ENCODE measurements at places on chromosomes 2 and 18. TPM values are rescaled to one million over a fixed set of nuclear protein-coding genes. Genes with fewer than 3 reads are reported as not detected.

GRCh38 chr18:12628706-12629702, 28.9 kb downstream of the SPIRE1 start:
- no peak for DNase-seq

- DNase-seq, result no peak
Measured at GRCh38 chr2:161207941-161208340, 47.7 kb downstream of the TANK start.

DNA sequence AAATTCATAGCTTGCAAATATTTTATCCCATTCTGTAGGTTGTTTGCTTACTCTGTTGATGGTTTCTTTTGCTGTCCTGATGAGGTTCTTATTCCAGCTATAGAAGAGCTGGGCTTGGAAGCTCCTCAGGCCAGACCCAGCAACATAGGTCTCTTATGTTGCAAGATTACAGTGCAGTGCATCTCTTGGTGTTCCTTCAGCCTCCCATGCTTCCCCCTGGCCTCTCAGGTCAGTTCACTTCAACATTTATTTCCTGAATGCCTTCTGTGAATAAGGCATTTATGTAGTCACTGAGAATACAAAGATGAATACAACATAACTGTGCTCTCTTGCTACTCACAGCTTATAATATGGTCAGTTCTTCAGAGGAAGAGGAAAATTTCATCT, 179.0 kb upstream of the SLC39A10 start:
- no peak for DNase-seq

TXNDC9 gene
- total RNA-seq, result 27.6 TPM

DNA sequence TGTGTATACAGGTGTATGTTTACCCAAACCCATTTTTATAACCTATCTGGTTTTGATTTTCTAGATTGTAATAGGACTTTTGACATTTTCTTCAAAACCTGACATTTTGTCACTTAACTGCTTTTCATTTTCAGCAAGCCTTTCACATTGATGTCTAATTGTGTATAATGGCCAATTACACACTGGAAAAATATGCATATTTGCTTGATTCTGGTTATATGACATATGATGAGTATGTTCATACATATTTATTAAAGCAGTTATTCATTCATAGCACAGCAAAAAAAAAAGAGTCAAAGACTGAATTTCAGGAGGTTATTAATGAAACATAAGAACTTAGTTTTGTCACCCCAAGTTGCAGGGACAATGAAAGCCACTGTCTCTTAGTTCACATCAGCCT, 307.7 kb upstream of the TNP1 start:
- DNase-seq, result no peak

- DNase-seq, result no peak
Measured at GRCh38 chr18:64380117-64380516, 231.2 kb upstream of the LINC00305 start.

DNA sequence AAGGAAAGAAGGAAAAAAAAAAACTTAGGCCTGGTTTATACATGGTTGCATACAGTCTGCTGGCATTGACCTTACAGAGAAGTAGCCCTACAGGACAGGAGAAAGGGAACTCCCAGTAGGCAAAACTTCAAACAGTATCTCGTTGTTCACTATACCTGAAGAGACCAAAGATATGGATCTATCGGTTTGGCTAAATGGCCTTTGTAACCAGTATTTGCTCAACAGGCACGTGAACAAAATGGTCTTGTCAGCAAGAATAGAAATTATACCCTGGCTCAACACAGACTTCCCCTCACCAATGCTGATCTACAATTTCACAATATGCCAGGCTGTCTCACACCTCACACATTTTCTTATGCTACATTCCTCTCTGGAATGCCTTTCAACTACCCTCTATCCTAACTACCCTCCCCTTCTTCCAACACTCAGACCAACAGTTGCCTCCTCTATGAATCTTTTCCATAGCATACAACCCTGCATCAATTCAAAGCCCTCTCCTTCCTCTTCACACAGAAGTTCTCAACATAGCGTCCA, 13.7 kb downstream of the HYCC2 start:
- DNase-seq, result no peak

DNA sequence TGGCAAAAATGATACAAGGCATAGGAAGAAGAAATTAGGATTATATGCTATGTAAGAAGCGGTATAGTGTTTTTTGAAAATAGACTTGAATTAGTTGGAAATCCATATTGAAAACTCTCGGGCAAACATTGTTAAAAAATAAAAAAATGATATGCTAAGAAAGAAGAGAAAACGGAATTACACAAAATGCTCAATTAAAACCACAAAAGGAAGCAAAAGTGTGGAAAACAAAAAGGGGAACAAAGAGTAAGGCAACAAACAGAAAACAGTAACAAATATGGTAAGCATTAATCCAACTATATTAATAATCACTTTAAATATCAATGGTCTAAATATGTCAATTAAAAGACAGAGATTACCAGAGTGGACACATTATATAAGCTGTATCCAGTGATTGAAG, 58.4 kb downstream of the TXNL1 start:
- no peak for DNase-seq

RAMP1 gene
- 11.3 TPM for total RNA-seq

FAM237A gene
- total RNA-seq, result not detected

SLC5A7 gene
- total RNA-seq, result 0.36 TPM

Data from type B pancreatic cell (in vitro differentiated cells).